ENCODE measurements at places on chromosomes 7 and 10.
A peak's percentile ranks its signal among the peaks of the same experiment; 100 is the strongest.

- DNase-seq = no peak
Measured at GRCh38 chr10:86556933-86557649, 35.5 kb upstream of the WAPL start.

DNA sequence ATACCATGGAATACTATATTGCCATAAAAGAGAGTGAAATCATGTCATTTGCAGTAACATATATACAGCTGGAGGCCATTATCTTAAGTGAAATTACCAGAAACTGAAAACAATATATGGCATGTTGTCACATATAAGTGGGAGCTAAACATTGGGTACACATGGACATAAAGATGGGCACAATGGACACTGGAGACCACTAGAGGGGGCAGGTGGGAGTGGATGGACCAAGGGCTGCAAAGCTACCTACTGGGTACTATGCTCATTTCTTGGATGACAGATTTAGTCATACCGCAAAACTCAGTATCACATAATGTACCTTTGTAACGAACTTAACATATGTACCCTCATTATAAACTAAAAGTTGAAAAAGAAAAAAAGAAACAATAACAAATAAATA lies 1167.6 kb downstream of the NXPH1 start:
- DNase-seq = no peak

DNA sequence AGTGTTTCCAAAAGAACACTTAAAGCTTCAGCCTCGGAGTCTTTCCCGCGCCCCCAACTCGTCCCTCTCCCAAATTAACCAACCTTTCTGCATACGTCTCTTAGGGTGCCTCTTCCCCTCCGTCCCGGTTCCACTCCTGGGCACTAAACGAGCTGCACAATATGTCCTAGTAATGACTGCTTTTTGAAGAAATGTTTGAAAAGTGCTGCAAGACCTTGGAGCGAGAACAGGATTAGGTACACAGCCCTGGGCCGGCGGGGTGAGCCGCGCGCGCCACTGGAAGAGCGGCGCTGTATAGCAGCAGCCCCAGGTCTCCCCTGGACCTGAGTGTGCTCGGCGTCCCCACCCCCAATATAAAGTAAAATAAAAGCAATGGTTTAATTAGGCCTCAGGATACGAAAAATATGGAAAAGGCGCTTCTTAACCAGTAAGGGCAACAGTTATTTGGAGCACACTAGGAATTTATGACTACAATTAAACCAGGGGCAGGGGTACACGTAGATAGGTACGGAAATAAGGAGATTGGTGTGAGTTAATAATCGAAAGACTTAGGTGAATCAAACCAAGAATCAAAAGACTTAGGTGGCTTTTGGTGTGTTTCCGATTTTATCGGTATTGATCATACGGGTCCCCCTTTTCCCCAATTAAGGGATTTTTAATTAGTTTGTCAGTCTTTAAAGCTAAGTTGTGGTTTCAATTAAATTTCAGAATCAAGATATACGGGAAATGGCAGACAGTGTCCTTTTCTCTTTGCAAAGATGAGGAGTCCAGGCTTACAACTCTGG lies 1.9 kb downstream of the TET1 start:
- no peak for DNase-seq

GRCh38 chr10:76015245-76015644 lies 583.8 kb downstream of the LRMDA start:
- no peak for DNase-seq

DNA sequence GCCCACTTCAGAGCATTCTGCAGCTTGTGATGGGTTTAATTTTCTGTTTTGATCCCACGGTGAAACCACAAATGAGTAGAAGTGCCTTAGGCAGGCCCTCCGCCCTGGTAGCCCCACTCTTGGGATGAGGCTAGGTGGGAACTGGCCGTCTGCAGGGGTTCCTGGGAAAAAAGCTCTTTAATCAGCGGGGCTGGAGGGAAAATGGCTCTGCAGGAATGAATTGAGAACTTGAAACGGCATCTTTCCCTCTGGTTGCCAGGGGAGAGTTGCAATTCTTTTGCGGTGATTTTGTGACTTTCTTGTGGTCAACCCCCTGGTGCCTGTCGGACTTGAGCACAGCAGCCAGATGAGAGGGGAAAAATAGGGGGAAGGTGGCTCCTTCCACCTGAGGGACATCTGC lies 32.7 kb downstream of the COL26A1 start:
- no peak for DNase-seq

- DNase-seq = no peak
Measured at GRCh38 chr7:132475669-132476116, 100.6 kb downstream of the PLXNA4 start.

GRCh38 chr7:5470167-5470532 lies 46.5 kb upstream of the TNRC18 start:
- DNase-seq = no peak

DNA sequence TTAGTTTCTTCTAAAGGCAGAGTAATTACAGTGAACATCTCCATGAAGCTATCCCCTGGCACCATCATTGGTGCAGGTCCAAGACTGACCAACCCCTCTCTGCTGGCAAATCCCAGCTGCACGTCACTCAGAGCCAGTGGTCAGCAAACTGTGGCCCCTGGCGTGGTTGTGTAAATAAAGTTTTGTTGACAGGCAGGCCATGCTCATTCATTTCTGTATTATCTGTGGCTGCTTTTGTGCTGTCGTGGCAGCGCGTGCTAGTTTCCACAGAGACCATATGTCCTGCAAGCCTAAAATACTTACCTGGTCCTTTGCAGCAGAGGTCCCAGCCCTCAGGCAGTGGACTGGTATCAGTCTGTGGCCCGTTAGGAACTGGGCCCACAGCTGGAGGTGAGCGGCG lies 117.6 kb upstream of the NPS start:
- no peak for DNase-seq

DNA sequence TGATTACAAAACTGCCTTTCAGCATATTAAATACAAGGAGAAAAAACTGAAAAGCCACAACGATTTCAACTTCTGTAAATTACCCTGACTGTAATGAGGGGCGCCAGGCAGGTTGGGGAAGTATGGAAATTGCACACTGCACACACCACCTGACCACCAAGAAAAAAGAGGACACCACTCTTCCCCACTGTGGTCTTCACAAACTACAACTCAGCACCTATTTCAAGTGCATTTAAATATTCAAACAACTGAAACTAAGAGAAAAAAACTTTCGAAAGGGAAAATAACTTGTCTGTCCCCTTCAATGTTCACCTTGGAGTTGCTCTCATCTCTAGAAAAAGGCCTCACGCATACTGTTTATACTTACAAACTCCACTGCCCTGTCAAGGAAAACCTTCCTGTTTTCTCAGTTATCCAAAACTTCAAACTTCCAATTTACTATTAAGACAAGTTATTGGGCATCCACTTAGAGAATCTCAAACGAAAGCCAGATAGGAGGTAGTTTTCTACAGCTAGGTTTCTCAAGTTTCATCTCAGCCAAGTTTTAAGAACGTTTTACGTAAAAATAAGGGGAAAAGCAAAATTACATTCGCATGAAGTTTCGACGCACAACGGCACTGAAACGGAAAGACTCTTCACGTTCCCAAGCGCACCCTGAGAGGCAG lies 1.4 kb downstream of the LARP4B start:
- no peak for DNase-seq

GRCh38 chr7:158819571-158820203 lies 9.6 kb downstream of the ESYT2 start:
- DNase-seq = no peak

DNA sequence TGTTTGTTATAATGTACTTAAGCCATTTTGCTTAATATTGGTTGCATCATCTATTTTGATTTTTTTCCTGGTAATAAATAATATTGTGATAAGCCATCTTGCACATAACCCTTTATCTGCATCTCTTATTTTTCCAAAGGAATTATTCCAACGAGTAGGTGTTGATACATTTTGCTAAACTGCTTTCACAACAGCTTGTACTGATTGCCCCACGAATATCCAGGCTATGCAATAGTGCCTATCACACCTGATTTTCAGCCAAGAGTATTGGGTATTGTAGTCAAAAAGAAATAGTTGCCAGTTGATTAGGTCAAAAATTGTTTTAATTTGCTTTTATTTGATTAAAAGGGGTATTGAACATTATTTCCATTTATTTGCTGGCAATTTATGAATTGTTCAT lies 20.7 kb downstream of the CREB5 start:
- no peak for DNase-seq

- DNase-seq = no peak
Measured at GRCh38 chr7:31679574-31680305, 7.3 kb upstream of the PPP1R17 start.

DNA sequence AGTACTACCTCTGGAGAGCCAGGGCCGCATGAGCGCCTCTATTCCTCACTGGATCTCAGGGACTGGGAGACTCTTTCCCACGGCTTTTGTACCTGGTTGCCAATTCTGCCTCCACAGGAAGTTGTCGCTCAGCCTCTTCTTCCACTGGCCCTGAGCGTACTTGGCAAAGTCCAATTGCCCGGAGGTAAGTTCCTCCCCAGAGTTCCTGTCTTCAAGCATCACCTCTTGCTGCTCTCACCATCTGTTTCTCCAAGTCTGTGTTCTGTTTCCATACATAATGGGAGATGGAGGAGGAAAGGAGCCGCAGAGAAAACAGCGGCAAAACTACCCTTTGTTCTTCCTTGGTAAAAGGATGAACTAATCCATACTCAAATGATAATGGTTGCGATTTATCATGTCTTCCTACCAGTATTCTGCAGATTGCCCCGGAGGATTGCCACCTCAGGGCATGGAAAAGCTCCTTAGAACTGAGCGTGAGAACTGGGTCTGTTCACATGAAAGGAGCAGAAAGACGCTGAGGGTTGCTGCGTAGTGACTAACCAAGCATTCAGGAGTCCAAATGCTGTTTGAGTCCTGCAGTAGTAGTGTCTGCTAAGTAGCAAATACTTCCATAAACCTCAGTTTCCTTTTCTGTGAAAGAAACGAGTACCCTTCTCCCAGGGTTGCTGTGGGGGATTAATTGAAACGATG lies 170.2 kb upstream of the GLI3 start:
- DNase-seq = no peak

GRCh38 chr7:16034353-16034752 lies 347.9 kb upstream of the MEOX2 start:
- DNase-seq = peak; percentile 64

GRCh38 chr10:98568551-98568950 lies 121.8 kb upstream of the HPS1 start:
- no peak for DNase-seq

GRCh38 chr7:24245362-24245761 lies 38.6 kb upstream of the NPY start:
- DNase-seq = no peak

- DNase-seq = no peak
Measured at GRCh38 chr7:29483219-29484104, 80.2 kb upstream of the PRR15 start.

GRCh38 chr10:93236393-93237040 lies 162.8 kb downstream of the CYP26A1 start:
- DNase-seq = no peak

GRCh38 chr7:99040104-99040958 lies 103.6 kb downstream of the SMURF1 start:
- DNase-seq = peak; percentile 79

DNA sequence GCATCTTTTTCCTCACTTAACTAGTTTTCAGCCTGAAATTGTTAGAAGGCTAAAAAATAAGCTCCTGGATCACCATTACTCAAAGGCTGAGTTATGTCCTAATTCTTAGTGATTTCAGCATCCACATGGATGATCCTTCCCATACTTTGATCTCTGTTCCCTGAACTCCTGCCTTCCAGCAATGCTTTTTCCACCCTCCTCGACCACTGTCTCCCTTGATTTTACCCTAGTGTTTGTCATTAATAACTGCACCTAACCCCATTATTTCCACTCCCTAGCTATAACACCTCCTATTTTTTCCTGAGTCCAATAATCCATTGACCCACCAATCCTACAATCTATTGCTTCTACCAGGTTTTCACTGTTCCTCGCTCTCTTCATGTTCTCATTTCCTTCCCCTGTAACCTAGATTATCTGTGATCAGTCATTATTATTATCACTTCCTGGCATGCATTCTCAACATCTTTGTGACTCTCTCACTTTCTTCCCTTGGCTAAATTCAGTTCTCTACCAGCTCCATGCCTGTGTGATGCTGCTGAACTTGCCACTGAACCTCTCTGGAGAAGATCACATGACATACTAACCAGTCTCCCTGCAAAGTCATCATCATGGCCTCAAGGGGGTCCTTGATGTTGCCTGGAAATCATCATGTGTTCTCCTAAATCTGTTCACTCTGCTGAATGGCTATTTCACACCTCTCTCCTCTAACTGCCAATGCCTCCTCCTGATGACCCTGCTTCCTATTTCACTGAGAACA lies 6.5 kb upstream of the CALU start:
- DNase-seq = no peak

DNA sequence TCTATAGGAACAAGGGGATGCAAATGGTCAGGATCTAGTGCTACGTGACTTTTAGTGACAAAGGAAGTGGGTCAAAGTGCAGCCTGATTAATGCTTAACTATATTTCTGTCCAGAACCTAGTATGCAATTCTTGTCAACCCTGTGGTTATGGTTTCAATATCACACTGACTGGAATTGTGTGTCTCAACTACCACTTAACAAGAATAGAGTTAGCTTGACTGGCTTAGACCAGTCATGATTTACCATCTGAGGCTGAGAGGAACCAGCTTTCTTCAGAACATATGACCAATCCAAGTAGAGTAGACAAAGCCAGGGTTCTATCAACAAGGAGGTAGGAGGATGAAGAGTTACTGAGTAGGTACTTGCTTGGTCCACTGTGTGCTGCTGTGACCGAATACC lies 54.4 kb downstream of the MYPN start:
- DNase-seq = no peak

DNA sequence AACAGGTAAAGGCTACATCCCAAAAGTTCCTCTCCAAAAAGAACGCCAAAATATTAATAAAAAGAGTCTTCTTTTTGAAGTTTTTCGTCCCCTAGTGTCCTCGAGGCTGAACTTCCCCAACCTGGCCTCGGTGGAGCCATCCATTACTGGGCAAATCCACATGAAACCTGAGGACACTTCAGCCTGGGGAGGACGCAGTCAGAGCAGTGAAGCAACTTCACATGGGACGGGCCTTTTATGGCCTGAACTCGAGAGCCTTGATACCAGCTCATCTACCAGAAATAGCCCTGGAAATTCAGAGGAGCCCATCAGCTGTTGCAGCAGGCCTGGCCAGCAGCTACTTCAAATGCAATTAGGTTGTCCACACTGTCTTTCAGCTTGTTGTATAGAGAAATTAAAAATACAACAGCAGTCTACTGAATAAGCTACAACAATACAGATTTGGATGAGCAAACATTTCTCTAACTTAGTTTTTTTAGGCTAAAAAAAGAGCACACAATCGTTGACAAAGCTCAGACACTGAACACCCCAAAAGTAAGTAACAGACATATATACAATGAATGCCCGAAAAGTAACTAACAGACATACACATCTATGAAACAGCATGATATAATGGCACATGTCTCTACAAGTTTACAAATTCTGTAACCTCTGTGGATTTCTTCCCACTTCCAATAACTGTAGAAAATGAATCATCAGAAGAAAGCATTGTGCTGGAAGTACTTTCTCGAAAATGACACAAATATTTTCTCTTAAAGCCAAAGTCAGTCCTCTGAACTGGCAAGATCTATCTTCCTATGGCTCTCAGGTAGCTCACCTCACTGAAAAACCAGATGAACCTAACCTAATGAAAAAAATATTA lies at the start of gene SVIL:
Gene SVIL, minus strand, starts transcription at position 208 of the 862 bp plus-strand sequence. CDS start 79,913 bp downstream, outside the sequence.
- peak; percentile 48 for DNase-seq

- no peak for DNase-seq
Measured at GRCh38 chr10:17859492-17860156, 50.5 kb downstream of the MRC1 start.

GRCh38 chr10:10778959-10779358 lies 238.7 kb upstream of the CELF2 start:
- no peak for DNase-seq
